ENCODE measurements at places on chromosomes 11 and 22. TPM values are rescaled to one million over a fixed set of nuclear protein-coding genes. Genes with fewer than 3 reads are reported as not detected.

CCDC81 gene
- total RNA-seq = 1.2 TPM

TPBGL gene
- not detected for total RNA-seq

SPA17 gene
- 9.8 TPM for total RNA-seq

MYBPC3 gene
- total RNA-seq = not detected

MS4A15 gene
- not detected for total RNA-seq

TYMP gene
- total RNA-seq = 82.9 TPM

FREY1 gene
- total RNA-seq = 0.98 TPM

MUC2 gene
- not detected for total RNA-seq

TMEM25 gene
- total RNA-seq = 14.1 TPM

LMO1 gene
- total RNA-seq = not detected

LRFN4 gene
- total RNA-seq = 5.2 TPM

MS4A4A gene
- 9.8 TPM for total RNA-seq

TBX10 gene
- total RNA-seq = not detected

HMOX1 gene
- total RNA-seq = 38.6 TPM

NPTXR gene
- 4.6 TPM for total RNA-seq

BAIAP2L2 gene
- total RNA-seq = 1.0 TPM

SYT9 gene
- 0.33 TPM for total RNA-seq

FADS2 gene
- total RNA-seq = 5.6 TPM

DGCR6 gene
- 5.9 TPM for total RNA-seq

DUSP8 gene
- 2.9 TPM for total RNA-seq

DMC1 gene
- 1.6 TPM for total RNA-seq

GRAP2 gene
- 0.66 TPM for total RNA-seq

RTN4R gene
- total RNA-seq = 1.9 TPM

KCNK4 gene
- total RNA-seq = not detected

ZNRD2 gene
- 60.0 TPM for total RNA-seq

CATSPER1 gene
- 0.32 TPM for total RNA-seq

CCDC116 gene
- 0.33 TPM for total RNA-seq

CHKB gene
- 77.6 TPM for total RNA-seq

DERL3 gene
- 0.48 TPM for total RNA-seq

PGA5 gene
- total RNA-seq = 2.1 TPM

CCDC188 gene
- total RNA-seq = not detected

ADAMTS15 gene
- total RNA-seq = 22.6 TPM

GAL3ST3 gene
- not detected for total RNA-seq

ENTHD1 gene
- total RNA-seq = not detected

ARHGEF17 gene
- total RNA-seq = 54.7 TPM

SLC43A3 gene
- 104 TPM for total RNA-seq

FXYD2 gene
- total RNA-seq = 1.3 TPM

BDNF gene
- not detected for total RNA-seq

PIK3IP1 gene
- total RNA-seq = 43.3 TPM

FAM83F gene
- 7.5 TPM for total RNA-seq

PIH1D2 gene
- total RNA-seq = 3.3 TPM

PAMR1 gene
- total RNA-seq = 36.4 TPM

Measured in breast epithelium (tissue), 4 donors.